ENCODE measurements at places on chromosomes 2 and 18. TPM values are rescaled to one million over a fixed set of nuclear protein-coding genes. Genes with fewer than 3 reads are reported as not detected.

- DNase-seq: no peak
Measured at GRCh38 chr2:166900700-166901099, 12.4 kb downstream of the XIRP2 start.

GRCh38 chr18:30280861-30281470, 761.6 kb downstream of the DSC3 start:
- DNase-seq: peak; percentile 9

- DNase-seq: no peak
Measured at GRCh38 chr2:8571301-8571791, 110.5 kb upstream of the ID2 start.

Gene MERTK
- total RNA-seq: 0.21 TPM

Gene ASB1
- total RNA-seq: 26.2 TPM

Gene AQP12B
- not detected for total RNA-seq

Measured in activated CD4-positive, alpha-beta T cell treated with anti-CD3 and anti-CD28 coated beads, Interleukin-2, amount 10 ng/mL, durations not matched to agents 7 days and 5 days (primary cell).